Kidney (tissue), 22 donors: ENCODE measurements at places on chromosomes 3 and 15.

DNA sequence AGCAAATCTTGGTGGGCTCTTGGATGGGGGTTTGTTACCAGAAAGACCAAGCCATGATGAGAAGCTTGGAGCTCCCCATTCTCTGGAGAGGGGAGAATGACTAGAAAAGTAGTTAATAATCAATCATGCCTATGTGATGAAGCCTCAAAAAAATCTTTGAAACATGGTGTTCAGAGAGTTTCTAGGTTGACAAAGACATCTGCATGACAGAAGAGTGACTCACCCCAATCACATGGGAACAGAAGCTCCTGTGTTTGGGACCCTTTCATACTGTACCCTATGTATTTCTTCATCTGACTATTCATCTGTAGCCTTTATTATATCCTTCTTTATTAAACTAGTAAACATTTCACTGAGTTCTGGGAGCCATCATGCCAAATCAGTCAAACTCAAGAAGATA, 87.4 kb downstream of the BCHE start:
- no peaks in the 10 kb centered on the region for H3K36me3 ChIP-seq
- no peak overlapping the region for H3K27ac ChIP-seq
- no peaks in the 10 kb centered on the region for H3K27me3 ChIP-seq
- H3K4me3 ChIP-seq: no peak overlapping the region
- DNase-seq: no peak
- no peaks in the 10 kb centered on the region for H3K4me1 ChIP-seq

DNA sequence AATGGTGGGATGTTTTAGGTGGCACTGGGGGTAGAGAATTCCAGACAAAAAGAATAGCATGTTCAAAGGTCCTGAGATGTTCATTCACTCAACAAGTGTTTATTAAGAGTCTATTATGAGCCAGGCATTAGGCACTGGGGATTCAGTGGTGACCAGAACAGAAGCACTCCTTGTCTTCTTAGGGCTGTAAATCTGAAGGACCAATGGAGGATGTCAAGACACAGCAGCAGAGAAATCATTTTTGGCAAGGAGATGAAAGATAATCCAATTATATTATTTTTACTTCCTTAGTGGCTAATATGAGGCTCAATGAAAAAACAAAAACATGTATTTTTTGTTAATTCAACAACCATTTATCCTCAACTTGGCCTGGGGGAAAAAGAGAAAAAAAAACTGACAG, 218.5 kb downstream of the SLC9A9 start:
- no peaks in the 10 kb centered on the region for H3K27me3 ChIP-seq
- H3K4me1 ChIP-seq: no peaks in the 10 kb centered on the region
- H3K4me3 ChIP-seq: no peak overlapping the region

DNA sequence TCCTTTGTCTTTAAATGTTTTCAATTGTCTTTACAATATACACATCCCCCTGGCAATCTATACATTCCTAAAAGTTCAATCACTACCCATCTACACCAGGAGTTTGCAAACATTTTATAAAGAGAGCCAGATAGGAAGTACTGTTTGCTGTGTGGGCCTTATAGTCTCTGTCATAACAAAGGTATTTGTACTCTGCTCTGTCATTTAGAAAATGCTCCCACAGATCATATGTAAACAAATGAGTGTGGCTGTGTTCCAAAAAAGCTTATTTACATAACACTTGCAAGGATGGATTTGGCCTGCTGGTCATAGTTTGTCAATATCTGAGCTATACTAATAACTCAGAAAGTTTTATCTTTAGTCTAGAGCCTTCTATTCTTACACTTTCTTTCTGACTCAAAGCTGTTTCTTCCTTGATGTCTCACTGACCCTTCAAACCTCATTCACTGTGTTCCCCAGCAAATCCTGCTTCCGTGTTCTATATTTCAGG, 511.9 kb downstream of the GBE1 start:
- H3K27me3 ChIP-seq: no peaks in the 10 kb centered on the region
- no peaks in the 10 kb centered on the region for H3K36me3 ChIP-seq
- no peaks in the 10 kb centered on the region for H3K4me1 ChIP-seq
- DNase-seq: no peak

GRCh38 chr3:115638991-115639390, 15.7 kb downstream of the GAP43 start:
- no peak overlapping the region for H3K4me3 ChIP-seq
- H3K36me3 ChIP-seq: no peaks in the 10 kb centered on the region
- H3K27ac ChIP-seq: no peak overlapping the region
- no peaks in the 10 kb centered on the region for H3K27me3 ChIP-seq

DNA sequence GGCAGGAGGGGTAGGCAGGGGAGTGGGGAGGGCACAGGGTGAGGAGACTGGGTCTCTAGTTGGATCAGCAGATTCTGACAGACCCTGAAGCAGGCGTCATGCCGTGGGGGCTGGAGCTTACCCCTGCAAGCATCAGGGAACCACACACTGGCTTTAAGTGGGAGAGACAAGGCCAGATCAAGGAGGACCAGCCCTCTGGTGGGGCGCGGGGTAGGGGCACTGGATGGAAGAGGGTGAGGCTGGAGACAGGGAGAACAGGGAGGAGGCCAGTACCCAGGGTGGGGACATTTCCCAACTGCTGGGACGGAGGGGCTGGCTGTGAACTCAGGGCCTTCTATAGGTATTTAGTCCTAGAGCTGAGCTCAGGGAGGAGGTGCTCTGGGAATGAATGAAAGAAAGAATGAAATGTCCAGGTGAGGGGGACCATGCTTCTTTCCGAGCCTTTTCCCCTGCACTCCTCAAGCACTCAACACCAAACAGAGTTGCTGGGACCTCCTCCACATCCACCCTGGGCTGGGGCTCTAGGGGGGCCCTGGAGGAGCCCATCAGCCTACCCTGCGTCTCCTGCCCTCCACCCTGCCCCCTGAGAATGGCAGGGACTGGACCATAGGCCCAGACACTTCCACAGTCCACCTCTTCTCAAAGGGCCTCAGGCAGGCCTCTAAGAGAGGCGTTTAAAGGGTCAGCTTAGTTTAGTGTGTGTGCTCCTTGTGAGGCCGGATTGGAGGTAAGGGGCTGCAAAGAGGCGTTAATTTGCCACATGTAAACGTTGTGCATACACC, 49.0 kb upstream of the FGD5 start:
- no peaks in the 10 kb centered on the region for H3K27me3 ChIP-seq
- no peaks in the 10 kb centered on the region for H3K36me3 ChIP-seq
- no peak overlapping the region for H3K27ac ChIP-seq
- DNase-seq: no peak
- H3K4me1 ChIP-seq: no peaks in the 10 kb centered on the region
- no peak overlapping the region for H3K4me3 ChIP-seq
